ENCODE measurements at places on chromosomes 1 and 21.

GRCh38 chr1:27071049-27071416, 58.4 kb upstream of the TENT5B start:
- DNase-seq: no peak

DNA sequence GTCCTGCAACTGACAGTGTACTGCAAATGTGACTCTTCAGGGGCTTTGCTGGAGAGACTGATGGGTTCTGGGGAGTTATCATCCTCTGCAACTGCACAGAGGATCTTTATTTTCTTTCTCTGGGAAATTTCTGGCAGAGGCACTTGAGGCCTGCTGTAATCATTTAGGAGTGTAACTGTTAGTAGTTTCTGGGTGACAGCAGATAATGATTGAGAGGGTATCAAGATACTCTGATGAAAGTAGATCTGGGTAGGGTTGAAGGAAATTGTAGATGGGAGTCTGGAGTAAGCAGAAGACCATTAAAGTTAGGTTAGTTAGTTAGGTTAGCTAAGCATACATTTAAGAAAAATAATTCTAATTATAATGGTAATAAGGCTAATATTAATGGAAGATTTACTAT, 11.0 kb upstream of the DDR2 start:
- DNase-seq: no peak

DNA sequence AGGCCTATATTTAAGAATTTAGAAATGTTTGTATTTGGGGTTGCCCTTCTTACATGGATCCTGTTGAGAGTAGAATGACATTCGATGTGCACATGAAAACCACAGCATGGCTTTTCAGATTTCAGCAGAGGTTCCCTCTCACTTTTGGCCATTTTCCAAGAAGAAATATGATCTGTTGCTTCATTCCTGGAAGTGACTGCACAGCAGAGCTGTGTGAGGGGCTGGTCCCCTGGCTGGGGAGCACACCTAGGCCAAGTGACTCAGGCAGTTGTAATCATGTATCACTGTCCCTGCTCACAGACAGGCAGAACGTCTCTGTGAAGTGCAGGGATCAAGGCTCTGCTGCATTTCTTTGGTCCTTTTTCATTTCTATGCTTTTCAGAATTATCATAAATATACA, 32.3 kb downstream of the AGT start:
- no peak for DNase-seq

DNA sequence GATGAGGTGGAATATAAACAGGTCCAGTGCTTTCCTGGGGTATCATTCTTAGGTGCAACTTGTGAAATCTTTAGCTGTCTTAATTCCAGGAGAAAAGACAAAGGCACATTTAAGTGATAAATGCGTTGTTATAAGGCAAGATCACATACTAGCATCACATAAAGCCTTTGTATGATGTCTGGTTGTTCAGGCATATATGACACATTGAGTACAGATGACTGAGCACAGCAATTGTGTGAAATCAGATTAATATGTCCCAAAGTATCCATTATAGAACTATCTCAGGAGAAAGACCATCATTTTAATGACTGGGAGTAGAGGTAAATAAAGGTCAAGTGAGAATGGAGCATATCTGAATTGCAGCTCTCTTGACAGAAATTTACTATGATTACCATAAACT, 205.1 kb downstream of the PTGER3 start:
- no peak for DNase-seq

DNA sequence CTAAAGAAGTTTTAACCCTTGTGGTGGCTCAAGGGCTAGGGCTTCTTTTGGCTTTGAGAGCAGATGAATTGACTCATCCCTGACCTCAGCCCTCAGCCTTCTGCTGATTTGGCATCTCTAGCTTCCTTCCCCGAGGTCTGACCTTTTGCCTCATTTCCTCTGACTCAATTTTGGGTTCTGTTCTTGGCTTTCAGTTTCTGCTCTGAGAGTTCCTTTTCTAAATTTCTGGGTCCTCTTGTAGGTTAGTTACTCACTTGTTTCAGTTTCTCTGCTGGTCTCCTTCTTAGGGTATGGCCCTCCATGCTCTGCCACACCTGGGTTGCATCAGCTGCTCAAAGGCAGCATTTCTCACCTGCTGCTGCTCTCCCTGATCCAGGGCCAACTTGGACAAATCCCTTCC, 19.4 kb downstream of the PDE4B start:
- DNase-seq: no peak

- no peak for DNase-seq
Observed at GRCh38 chr21:18049461-18049860, 195.2 kb upstream of the CHODL start.

GRCh38 chr1:168636642-168637111, 60.3 kb downstream of the XCL1 start:
- no peak for DNase-seq

DNA sequence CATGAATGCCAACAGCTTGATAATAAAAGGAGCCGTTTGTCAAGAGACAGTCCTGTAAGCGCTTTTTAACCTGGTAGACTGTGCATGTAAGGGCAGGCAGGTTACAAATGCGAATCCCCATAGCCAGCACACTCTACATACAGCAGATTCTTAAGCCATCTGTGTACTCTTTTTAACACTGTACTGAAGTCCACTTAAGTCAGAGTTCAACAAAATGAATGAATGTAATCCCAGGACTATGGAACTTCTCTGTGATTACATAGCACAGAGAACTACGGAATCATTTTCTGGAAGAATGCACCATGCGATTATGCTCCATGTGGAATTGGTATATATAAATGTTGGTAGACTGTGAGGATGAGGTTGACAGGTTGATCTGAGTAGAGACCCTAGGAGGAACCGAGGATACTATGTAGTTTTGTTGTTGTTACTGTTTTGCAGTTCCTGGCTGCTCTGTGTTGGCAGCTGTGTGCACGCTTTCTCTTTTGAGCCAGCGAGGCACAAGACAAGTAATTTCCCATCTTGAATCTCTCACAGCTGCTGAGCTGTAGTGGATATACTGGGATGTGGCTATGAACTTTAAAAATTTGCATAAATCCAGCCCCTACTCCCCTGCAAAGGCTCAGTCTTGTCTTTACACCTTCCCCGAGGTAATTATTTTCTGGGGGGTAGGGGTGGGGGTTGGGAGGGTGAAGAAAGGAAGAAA, 21.9 kb downstream of the LRRC8D start:
- DNase-seq: no peak

DNA sequence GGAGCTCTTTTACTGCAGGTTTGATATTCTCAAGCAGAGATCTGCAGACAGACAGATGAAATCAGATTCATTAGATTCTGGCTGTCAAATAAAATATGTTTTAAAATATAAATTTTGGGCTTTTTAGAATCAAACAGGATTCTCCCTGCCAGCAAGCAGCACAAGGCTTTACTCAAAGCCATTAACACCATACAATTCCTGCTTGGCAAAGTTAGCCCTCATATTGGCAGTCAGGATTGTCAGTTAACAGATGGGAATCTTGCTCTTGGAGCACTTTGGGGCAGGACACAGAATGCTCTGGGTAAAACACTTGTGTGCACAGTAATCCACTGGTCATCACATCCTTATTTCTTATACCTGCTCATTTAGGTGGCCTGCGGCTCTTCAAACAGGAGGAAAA, 560.6 kb upstream of the BEND5 start:
- no peak for DNase-seq

DNA sequence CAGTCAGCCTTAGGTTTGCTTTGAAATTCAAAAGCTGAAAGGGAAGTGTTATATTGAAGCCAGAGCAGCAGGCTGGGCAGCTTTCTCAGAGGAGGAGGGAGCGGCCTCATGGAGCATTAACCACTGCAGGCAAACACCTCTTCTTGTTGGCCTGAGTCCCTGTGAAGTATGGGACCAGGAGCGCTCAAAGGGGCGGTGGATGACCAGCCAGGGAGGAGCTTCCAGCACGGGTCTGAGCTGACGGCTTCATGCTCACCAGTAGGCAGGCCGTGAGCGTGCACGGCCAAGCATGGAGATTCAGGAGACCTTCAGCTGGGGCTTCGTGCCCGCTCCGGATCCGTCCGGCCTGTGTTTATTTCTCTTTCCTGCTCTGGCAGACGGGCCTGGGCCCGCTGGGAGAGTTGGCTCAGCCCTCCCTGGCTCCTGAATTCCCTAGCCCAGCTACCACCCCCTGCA, 245.2 kb downstream of the TRABD2B start:
- DNase-seq: no peak

- DNase-seq: no peak
Observed at GRCh38 chr1:68378296-68379084, 71.3 kb downstream of the RPE65 start.

DNA sequence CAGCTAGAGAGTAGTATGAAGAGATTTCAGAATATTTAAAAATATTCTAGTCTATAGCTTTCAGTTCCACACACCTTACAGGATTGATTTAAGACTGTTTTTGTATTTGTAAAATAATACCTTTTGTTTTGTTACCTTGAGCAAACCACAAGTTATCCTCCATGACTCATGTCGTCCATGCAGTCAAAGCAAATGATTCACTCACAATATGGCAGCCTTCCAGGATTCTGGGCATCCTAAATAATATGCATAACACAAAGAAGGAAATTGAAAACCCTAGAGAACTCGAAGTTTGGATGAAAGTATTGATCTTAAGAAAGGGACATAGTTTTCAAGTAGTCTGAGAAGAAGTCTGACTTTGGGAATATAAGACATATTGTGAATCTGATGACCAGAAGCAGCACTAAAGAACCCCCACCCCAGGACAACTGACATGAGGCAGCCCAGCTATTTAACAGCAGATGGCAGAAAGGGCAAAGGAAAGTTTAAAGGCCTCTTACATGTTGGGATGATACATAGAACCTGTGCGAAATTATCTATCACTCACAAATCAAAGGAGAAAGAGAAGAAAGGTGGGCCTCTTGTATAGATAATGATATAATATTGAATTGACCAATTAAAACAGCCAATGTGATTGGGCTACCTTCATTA, 857.9 kb downstream of the BRINP3 start:
- DNase-seq: no peak

DNA sequence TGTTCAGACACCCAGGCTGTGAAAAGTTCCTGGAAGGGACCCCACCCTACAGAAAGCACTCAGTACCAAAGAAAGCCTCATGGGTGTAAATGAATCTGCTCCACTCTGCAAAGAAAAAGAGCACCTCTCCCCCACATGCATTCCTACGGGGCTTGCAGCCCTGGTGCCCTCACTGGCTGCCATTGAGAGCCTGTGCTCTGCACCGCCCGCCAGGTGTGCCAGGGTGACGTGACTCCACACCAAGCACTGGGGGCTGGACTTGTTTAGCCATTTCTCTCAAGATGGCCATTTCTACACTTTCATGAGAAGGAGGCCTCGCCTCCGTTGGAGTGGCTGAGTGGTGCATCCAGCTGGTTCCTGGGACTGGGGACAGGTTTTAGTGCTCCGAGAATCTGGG, 380.5 kb upstream of the VAMP3 start:
- no peak for DNase-seq

DNA sequence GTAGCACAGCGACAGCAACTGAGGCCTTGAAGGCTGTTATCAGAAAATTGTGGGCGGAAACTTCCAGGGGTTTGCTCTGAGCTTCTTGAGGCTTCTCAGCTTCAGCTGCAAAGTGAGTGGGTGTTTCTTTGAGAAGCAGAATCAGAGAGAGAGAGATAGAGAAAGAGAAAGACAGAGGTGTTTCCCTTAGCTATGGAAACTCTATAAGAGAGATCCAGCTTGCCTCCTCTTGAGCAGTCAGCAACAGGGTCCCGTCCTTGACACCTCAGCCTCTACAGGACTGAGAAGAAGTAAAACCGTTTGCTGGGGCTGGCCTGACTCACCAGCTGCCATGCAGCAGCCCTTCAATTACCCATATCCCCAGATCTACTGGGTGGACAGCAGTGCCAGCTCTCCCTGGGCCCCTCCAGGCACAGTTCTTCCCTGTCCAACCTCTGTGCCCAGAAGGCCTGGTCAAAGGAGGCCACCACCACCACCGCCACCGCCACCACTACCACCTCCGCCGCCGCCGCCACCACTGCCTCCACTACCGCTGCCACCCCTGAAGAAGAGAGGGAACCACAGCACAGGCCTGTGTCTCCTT, at the start of gene FASLG:
FASLG (plus strand) TSS at position 233 of the 583 bp plus-strand sequence; CDS start at position 332, 99 bp downstream.
- DNase-seq: no peak

GRCh38 chr1:45393718-45394302, 53.6 kb upstream of the MUTYH start:
- DNase-seq: no peak

GRCh38 chr1:172976222-172977041, 74.3 kb downstream of the TNFSF18 start:
- peak; percentile 23 for DNase-seq

DNA sequence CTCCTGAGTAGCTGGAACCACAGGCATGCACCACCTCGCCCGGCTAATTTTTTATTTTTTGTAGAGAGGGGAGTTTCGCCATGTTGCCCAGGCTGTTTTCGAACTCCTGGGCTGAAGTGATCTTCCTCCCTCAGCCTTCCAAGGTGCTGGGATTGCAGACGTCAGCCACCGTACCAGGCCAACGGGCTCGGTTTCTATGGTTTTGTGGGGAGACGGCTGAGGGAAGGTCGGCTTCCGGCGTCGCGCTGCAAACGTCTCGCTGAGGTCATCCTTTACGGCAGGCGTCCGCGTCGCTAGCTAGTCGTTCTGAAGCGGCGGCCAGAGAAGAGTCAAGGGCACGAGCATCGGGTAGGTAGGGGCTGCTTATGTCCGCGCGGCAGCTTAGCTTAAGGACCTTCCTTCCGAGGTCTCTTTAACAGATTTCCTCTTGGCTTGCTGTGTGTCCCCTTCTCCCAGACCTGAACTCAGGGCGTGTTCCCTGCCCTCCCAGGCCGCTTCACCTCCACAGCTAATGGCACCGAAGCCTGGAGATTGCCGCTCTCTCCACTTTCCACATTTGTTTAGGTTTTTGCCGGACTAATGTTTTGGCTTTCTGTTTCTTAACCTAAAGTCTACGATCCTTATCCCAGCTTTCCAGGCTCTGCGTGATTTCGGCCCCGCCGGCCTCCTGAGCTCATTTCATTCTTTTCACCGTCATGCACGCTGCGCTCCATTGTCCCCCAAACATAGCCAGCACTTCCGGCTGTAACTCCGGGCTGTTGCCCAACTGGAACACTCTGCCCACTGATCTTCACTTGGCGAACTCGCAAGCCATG, at the start of gene NDUFS5:
NDUFS5 (plus strand) TSS at position 300 of the 815 bp plus-strand sequence. CDS start 2,375 bp downstream, outside the sequence.
- peak; percentile 89 for DNase-seq

GRCh38 chr1:231036416-231036815, 3.6 kb downstream of the FAM89A start:
- no peak for DNase-seq

All from left renal cortex interstitium (tissue), 4 donors.